ENCODE measurements at places on chromosomes 11 and 22. TPM values are rescaled to one million over a fixed set of nuclear protein-coding genes. Genes with fewer than 3 reads are reported as not detected.

DNA sequence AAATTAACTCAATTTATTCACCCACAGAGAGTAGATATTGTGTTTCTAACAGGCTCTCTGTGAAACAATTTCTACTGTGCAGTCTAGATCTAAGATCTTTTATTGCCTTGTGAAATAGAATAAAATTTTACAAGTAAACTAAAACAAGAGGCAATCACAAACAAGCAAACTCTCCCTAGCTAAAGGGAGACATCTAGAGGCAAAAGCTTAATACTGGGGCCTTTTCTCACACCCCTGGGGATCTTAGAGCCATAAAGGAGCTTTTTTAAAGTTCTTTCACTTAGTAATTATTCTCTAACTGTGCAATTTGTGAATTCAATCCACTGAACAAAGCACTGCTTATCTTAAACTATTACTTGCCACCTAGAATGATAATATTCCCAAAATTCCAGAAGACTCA is 19.7 kb downstream of the ALG9 start:
- no peak for DNase-seq

DNA sequence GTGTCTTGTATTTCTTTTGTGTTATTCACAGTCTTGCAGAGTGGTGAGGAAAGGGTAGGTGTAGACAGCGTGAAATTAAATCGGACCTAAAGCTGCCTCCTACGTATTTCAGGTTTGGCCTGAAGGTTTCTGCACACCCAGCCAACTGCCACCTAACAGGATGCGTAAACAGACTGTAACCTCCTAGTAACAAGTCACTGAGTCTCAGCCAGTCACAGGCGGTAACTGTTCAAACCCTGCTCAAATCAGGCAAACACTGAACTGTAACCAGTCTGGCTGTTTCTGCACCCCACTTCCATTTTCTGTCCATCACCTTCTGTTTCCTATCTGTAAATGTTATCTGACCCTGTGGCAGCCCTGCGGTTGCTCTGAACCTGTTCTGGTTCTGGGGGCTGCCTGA is 87.1 kb downstream of the ADAMTS15 start:
- DNase-seq = no peak

GRCh38 chr22:27752771-27753170 is 48.8 kb downstream of the MN1 start:
- DNase-seq = no peak

GRCh38 chr11:98068251-98068650 is 952.5 kb upstream of the CNTN5 start:
- no peak for DNase-seq

GRCh38 chr11:77316733-77317342 is 15.4 kb upstream of the GDPD4 start:
- no peak for DNase-seq

GRCh38 chr11:34192481-34193401 is 87.3 kb downstream of the NAT10 start:
- no peak for DNase-seq

DNA sequence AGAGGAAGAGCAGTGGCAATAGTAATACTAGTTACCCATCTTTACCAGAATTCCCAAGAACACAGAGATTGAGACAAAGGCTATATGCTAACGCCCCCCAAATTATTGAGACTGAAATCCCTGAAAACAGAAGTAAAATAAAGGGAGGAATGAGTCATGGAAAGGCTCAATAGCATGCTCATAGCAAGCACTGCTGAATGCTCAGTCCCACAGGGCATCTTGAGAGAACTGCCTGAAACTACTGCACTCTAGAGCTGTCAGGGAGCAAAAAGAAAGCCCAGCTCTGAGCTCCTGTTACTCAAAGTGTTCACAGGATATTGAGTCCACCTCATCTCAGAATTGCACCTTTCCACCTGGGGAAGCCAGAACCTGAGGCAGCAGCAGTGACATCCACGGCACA is 44.1 kb upstream of the FIBIN start:
- no peak for DNase-seq

TRIM5 gene
- total RNA-seq = 19.4 TPM

DNA sequence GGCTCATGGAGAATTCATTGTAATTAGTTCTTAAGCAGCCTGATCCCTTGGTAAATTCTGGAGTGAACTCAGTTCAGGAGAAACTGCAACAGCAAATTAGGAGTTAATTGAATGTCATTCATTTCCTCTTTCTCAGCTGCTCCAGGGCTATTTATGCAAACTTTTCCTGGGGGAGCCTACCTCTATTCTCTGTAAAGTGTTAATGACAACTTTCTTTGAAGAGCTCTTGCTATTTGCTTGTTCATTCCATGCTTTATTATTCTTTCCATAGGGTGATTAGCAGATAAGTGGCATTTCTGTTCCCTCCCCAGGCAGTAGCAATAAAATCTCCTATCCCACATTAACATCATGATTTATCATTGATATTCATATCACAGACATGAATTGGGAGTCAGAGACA is 267.6 kb upstream of the DDI1 start:
- DNase-seq = no peak

KRTAP5-7 gene
- not detected for total RNA-seq

DNA sequence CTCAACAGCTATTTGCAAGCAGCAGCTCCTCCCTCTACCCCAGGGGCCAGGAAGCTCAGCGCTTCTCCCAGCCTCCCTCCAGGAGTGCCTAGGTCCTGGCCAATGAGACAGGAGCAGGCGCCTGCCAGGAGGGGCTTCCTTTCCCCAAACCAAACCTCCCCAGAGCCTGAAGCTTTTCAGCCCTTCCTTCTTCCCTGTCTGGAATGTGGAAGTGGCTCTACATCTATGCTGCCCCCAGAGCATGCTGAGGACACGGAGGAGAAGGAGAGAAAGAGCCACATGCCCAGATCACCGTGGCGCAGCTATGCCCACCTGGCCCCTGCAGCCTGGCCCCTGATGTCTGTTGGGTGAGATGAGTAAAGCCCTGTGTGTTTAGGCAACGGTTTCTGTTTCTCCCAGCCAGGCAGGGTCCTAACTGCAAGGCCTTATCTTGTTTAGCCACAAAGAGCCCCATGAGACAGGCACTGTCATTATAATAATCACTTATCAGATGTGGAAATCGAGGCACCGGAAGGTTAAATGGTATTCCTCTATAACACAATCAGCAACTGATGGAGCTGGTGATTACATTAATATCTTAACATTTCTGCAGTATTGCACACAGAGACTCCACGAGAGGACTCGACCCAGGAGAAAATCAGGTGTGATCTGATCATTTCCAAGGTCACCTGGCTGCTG is 315.8 kb downstream of the CTTN start:
- DNase-seq = no peak

DNA sequence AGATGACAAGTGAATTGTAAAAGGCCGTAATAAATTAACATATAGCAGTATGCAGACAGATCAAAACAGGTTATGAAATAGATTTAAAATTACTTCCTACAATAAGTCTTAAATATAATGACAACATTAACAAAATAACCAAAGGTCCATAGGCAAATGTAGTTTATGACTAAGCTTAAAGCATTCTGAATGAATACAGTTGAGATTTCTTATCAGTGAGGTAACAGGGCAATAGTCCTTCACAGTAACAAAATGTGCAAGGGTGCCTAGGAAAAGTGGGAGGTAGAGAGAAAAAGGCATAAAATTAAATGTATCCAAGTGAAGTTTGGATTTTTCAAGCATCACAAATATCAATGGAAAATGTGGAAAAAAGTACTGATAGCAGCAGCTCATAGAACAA is 20.9 kb upstream of the P4HA3 start:
- DNase-seq = no peak

GRCh38 chr11:116535120-116535519 is 237.7 kb downstream of the BUD13 start:
- DNase-seq = no peak

- DNase-seq = no peak
Observed at GRCh38 chr22:23591846-23592245, 11.8 kb upstream of the IGLL1 start.

DNA sequence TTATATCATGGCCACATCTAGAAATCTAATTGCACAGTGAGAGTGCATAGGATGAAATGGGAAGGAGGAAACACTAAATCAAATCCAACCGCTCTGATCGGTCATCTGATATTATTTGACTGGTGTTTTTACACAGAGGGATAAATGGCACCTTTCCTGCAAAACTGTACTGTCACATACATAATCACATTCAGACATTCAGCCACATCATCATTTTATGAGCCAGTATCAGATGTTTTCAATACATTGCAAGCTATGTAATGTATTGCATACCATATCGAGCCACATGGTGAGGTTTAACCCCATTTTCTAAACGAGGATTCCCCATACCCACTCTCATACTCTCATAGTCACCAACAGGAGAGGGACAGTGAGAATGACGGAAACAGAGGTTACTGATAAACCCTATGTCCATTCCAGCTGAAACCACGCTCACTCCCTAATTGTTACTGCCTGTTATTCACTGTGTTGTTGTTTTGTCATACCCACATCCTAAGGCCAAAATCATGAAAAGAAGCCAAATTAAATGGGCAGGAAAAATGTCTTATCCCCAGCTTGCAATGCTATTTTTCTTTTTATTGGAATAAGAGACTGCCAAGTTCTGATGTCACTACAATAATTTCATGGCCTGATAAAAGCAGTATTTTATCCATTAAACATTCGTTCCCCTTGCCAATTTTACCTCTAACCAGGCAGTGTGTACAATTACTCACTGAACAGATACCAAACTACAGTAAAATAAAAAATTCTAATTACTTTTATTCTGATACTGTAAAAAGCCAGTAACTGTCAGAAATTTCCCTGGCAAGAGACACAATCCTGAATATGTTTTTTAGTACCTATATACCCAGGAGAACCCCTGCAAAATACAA is 9.0 kb downstream of the CDON start:
- no peak for DNase-seq

RFPL2 gene
- total RNA-seq = not detected

DNA sequence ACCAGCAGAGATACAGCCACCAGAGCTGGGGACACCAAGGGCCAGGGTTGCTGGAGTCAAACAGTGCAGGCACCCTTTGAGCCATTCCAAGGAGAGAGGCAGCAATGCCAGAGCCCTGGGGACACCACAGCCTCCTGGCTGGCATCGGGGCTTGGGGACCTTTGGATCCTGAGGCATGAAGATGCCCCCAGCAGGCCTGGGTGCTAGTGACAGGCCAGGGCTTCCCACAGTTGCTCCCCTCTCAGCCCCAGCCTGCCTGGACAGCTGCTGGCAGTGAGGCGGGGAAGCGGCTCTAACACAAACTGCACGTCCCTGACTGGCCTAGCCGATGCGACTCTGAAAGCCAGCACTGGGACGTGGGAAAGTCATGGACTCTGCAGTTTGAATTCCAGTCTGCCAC is 2.7 kb downstream of the CD5 start:
- no peak for DNase-seq

- DNase-seq = no peak
Observed at GRCh38 chr22:37604875-37605274, 3.8 kb upstream of the GGA1 start.

TYMP gene
- total RNA-seq = 80.0 TPM

TUB gene
- 1.2 TPM for total RNA-seq

DNA sequence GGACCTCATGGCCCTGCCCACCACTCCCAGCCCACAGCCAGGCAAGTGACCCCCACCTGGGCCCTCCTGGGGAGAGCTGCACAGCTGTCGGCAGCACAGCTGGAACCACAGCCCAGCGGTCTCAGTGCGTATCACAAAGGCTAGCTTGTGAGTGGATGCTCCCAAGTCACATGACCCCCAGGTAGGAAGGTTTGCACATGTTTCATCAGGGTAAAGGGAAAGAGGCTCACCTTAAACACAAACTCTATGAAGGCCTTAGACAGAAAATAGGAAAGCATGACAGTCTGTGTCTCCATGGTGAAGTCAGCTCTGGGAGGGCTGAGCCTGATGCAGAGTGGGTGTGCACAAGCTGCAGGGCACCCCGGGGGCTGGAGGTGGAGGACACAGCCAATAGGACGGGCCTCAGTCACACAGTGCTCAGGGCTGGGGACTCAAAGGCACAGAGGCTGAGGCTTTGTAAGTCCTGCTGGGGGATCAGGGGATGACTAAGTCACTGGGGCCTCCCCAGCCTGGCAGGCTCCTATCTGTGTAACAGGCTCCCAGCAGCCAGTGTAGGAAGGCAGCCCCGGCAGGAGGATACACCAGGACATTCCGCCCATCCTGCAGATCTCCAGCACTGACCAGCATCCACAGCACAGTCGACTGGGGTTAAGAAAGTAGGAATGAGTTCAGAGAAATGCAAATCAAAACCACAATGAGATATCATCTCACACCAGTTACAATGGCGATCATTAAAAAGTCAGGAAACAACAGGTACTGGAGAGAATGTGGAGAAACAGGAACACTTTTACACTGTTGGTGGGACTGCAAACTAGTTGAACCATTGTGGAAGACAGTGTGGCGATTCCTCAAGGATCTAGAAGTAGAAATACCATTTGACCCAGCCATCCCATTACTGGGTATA is 22.0 kb downstream of the CELSR1 start:
- DNase-seq = no peak

- no peak for DNase-seq
Observed at GRCh38 chr11:109697140-109697843, 275.3 kb downstream of the C11orf87 start.

DNA sequence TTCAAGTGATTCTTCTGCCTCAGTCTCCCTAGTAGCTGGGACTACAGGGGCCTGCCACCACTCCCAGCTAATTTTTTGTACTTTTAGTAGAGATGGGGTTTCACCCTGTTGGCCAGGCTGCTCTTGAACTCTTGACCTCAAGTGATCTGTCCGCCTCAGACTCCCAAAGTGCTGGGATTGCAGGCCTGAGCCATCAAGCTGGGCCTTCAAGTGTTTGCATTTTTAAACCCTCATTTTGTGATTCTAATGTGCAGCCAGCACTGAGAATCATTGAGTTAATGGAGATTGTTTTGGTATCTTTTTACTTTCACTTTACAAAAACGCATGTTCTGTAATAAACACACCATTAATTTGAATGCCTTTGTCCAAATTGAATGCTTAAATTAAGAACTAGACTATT is 3.4 kb downstream of the TYR start:
- no peak for DNase-seq

DENND6B gene
- total RNA-seq = 1.8 TPM

DNA sequence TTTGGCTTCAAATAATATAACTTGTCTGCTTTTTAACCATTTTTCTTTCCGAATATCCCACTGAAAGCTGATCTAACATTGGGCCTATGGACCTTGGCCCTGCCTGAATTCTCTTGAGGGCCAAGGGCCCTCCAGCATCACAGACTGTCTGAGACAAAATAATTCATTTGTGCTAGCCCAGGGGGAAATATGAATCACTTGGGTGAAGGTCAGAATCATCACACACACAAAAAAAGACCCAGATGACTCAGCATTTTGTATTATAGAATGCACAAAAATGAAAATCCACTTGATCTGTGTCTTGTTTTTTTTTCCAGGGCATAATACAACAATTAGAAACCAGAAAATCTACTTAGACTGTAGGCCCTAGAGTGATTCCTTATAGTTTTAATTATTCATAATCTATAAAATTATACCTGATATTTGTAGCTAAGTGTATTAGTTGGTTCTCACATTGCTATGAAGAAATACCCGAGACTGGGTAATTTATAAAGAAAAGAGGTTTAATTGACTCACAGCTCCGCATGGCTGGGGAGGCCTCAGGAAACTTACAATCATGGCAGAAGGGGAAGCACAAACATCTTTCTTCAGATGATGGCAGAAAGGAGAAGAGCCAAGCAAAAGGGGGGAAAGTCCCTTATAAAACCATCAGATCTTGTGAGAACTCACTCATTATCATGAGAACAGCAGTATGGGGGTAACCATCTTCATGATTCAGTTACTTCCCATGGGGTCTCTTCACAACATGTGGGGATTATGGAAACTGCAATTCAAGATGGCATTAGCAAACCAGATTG is 15.6 kb upstream of the RDX start:
- no peak for DNase-seq

SCUBE2 gene
- 0.65 TPM for total RNA-seq
